AG08396 (cell line): ENCODE measurements at places on chromosomes 4 and X.

- DNase-seq, result no peak
Observed at GRCh38 chrX:101377547-101377946, 8.4 kb downstream of the BTK start.

- peak; percentile 37 for DNase-seq
Observed at GRCh38 chr4:140637836-140638235, 69.1 kb upstream of the UCP1 start.

GRCh38 chr4:174256277-174256713 is 27.2 kb downstream of the FBXO8 start:
- DNase-seq, result peak; percentile 2

GRCh38 chr4:186297013-186297645 is 31.1 kb downstream of the F11 start:
- peak; percentile 75 for DNase-seq

DNA sequence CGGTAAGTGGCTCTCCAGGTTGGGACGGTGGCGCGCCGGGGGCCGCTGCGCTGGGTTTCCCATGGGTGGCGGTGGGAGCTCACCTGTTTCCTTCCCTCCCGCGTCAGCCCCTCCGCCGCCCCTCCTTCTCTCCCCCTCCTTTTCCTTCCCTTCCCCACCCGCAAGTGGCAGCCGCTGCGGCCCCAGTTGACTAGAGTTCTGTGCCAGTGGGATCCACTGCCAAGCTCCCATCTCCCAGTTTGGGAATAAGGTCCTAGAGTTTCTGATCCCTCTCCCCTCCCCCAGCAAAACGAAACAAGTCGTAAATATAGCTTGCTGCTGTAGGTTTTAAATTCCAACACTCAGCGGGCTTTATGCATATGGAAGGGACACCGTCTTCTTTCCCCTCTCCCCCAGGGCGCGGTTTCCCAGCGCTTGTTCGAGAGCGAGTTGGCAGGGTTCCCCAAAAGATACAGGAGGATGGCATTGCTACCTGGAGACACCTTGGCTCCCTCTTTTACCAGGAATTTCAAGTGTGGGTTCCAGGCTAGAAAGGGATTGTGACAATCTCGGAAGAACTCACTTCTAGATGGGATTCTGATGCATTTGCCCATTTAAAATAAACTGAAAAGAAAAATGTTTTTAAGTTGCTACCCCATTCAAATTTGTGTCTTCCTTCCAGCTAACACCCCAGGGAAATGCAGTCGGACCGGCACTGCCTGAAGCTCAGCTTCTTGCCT is 1.2 kb downstream of the TLL1 start:
- DNase-seq, result no peak
